ENCODE measurements at places on chromosomes 6 and 20.

- no peak for DNase-seq
Observed at GRCh38 chr20:62040381-62040922, 25.2 kb downstream of the TAF4 start.

DNA sequence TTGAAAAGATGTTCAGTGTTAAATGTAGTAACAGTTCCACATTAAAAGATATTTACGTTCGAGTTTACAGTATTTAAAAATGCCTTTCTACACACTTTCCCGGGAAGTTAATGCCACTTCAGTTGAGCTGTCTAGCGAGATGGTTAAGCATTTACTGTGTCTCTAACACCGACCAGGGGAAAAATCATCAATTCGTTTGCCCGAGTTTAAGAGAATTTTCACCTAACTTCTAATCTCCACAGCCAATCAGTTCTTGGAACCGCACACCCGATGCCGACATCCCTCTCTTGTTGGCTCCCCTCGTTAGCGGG lies 58.2 kb downstream of the FAM217A start:
- DNase-seq: no peak

- no peak for DNase-seq
Observed at GRCh38 chr6:111339294-111339693, 143.7 kb downstream of the REV3L start.

DNA sequence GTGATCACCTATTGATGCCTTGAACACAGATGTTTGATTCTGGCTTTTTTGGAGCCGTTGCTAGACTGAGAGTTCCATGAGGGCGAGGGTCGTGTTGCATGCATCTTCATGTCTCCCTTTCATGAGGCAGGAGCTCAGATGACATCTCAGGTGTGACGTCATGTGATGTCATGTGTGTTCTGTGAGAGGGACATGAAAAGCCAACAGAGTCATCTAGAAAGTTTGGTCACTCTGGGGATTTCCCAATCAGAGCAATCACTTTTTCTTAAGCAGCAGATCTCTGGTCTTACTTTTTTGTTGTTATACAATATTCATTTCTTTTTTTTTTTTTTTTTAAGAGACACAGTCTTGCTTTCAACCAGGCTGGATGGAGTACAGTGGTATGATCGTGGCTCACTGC lies 411.8 kb downstream of the PREX1 start:
- no peak for DNase-seq

DNA sequence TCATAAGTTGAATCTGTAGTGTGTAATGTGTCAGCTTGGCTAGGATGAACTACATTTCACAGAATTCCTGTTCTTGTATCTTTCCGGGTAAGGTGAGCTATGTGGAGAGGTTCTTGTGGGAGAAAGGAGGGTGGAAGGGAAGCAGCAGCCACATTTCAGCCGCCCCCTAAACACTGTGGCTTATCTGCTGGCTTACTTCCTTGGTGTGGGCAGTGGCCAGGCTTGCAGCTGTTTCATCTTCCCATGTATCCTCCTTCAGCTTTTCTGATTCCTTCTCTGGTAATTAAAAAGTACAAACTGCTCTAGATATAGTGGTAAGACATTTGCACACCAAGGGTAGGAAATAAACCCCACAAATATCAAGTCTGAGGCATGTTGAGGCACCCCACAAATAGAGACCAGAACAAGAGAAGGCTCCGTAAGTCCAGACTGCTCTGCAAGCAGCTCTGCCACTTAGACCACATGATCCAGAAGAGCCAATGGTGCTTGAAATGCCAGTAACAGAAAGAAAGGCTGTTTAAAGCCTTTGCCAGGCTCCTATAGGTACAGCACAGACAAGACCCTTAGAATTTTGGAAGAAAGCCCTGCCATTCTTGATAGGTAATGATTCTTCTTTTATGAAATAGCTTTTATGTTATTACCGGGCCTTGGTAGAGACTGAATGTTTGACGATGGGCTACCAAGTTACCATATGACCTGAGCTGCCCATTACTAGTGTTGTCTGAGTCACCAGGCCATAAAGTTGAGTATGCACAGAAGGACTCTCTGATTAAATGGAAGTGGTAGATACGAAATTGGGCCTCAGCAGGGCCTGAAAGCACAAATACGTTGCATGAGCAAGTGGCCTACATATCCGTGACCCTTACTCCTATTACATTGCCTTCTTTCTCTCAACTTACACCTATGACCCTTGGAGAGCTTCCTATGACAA lies 215.0 kb upstream of the SGK1 start:
- no peak for DNase-seq

DNA sequence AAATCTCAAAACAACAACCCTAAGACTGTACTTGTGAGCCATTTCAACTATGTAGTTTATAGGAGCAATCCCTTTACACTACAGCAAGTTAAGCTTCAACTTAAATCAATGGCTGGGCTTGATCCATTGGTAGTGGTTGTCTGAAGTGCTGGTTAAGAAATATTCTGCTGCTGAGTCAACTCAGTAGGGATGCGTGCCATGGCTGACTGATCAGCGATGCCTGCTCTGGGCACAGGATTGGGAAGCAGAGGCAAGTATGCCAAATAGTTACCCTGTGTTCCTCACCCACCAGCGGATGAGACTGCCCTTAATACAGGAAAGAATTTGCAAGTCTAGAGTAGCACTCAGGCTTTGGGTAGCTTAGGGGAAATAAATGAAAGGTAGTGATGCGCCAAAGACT lies 41.5 kb downstream of the GCM1 start:
- no peak for DNase-seq

GRCh38 chr6:90156861-90157260 lies 139.8 kb downstream of the BACH2 start:
- DNase-seq: peak; percentile 58

DNA sequence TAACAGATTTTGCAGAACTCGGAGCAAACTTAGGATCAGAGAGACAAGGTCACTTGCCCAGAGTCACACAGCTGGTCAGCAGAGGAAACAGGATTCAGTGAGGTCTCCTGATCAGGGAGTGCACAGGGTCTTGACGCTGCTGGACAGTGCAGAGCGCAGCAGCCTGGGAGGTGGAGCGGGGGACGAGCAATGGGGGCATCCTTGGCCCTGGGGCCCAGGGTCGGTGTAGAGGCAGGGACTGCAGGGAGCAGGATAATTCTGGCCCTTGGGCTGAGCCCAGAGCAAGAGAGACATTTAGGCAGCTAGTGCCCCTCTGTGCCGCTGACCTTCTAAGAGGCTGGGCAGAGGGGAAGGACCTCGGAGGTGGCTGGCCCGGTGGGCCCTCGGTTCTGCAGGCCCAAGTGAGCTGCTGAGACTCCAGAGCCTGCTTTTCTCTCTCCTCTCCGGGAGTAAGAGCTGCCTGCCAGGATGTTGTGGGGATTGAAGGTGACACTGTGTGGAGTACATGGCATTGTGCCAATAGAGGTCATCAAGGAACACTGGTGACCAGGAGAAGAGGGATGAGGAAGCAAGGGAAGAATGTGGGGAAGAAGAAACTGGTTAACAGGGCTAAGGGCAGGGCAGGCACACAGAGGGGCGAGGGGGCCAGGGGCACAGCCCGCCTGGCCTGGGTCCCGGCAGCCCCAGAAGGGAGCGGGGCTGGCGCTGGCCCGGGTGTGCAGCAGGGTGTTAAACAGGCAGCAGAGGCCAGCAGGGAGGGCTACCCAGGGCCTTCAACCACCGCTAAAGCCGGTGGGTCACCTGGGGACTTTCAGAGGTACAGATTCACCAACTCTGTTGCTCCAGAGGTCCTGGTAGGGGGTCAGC lies 122.0 kb downstream of the AGPAT4 start:
- no peak for DNase-seq

DNA sequence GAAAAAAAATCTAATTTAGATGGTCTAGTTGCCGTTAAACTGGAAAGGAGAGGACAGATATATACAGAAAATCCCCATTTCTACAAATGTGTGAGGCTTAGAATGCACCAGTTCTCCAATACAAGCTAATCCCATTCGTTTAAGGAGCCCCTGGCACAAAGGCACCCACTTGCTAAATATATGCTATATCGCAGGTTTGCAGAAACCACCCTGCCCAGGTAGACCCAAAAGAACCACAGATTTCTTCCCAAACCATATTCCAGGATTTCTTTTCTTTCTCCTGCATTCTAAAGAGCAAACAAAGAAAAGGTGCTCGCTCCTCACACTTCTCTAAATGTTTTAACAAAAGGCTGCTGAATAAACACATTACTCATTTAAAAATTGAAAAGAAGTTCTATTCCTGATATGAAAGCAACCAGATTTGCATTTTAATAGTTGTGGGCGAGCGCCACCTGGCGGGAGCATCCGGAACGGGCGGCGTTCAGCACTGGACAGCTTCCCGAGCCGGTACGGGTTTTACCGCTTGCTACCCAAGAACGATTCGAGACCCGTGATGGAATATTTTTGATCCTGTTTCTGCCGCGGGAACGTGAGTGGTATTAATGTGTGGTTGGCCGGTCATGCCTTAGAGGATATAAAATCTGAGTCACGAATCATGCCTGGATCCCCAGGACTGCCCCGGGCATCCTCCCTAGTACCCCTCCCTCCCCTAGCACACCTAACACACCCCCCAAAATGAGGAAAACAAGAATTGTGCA lies 2.1 kb downstream of the PTPRT start:
- peak; percentile 46 for DNase-seq

DNA sequence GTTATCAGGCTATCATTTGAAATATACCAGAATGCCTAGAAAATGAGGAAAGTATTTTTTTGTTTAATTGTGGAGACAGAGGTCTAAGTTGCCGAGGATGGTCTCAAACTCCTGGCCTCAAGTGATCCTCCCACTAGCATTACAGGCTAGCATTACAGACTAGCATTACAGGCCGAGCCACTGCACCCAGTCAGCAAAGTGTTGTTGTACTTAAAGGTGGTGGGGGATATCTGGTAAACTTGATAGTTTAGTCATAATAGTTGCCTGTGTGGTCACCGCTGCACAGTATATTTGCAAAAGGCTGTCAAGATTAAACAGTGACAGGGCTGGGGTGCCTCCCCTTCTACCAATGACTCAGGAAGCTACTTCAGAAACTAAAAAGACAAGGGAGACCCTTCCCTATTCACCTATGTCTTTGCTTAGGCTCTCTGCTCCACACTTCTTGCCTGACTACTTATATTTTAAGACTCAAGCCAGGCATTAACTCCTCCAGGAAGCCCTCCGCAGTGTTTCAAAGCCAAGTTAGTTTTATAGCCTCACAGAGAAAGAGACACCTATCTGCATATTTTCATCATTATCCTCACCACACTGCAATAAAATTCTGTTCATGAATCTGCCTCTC lies 3.1 kb upstream of the AKIRIN2 start:
- no peak for DNase-seq

DNA sequence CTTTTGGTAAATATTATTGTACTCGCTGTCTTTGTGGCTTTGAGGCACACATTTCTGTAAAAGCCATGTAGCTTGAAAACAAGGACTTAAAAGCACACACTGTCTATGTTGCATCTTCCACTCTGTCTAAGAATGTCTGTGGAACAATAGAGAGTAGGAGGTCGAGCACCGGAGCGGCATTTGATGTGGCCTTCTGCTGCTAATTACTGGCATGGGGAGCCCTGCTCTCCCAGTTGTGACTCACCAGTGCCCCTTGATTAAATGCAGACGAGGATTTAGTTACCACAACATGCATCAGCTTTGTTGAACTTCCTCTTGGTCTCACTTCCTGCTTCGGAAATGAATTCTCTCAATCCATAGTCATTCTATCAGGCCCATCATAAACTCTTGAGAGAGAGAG lies 680.7 kb upstream of the SLC35B3 start:
- no peak for DNase-seq

GRCh38 chr20:37223053-37223452 lies 38.6 kb downstream of the GHRH start:
- peak; percentile 8 for DNase-seq

- DNase-seq: no peak
Observed at GRCh38 chr20:50995506-50995905, 27.4 kb downstream of the KCNG1 start.

- no peak for DNase-seq
Observed at GRCh38 chr6:99993533-99994251, at the start of gene MCHR2. Gene MCHR2 (minus strand): TSS chr6:99994223. CDS start chr6:99956147, 38,076 bp downstream.

- DNase-seq: no peak
Observed at GRCh38 chr6:50381099-50381415, 331.3 kb upstream of the DEFB112 start.

GRCh38 chr6:73832313-73832712 lies 136.3 kb downstream of the CD109 start:
- no peak for DNase-seq

DNA sequence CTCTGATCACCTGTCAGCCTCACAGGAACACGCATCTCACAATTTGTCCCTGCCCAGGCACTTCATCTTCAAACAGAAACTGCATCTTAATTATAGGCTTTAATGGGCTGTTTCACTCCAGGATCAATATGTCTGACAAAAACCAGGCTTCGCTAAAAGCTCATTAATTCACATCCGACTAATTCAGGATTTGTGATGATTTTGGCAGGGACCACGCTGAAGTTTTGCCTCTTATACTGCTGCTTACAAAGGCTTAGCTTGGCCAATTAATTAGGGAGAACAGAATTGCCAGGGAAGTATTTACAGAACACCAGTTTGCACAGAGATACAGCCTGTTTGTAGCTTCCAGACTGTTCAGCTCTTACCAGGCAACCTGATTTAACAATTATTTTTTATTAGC lies 541.0 kb upstream of the SPTLC3 start:
- DNase-seq: no peak

GRCh38 chr6:105099371-105099770 lies 80.4 kb downstream of the POPDC3 start:
- no peak for DNase-seq

DNA sequence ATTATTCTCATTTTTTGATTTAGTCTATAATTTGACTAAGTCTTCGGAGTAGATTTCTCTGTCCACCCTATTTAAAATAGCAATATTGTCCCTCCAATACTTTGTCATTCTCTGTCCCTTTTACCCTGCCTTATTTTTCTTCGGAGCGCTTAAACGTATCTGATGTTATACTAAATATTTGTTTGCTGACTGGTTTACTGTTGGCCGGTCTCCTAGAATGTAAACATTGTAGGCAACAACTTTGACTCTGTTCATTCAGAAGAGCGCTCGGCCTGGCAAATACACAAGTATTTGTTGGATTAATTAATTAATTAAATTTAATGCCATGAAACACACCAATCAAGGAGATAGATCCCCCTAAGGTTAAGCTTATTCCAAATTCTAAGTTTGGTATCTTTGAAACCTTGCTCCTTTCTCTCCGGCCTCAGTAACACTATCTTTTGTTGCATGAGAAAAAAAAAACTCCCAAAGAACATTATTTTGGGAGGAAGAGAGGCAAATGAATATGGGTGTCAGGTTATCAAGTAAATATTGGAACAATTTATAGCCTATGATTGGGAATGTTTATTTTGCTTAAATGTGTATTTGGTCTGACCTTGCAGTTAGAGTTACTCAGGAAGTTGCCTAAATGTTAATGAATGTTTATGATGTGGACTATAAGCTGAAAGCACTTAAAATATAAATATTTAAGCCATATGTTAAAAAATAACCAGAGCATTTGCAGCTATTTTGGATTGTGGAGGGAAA lies 231.1 kb downstream of the SOX4 start:
- no peak for DNase-seq

DNA sequence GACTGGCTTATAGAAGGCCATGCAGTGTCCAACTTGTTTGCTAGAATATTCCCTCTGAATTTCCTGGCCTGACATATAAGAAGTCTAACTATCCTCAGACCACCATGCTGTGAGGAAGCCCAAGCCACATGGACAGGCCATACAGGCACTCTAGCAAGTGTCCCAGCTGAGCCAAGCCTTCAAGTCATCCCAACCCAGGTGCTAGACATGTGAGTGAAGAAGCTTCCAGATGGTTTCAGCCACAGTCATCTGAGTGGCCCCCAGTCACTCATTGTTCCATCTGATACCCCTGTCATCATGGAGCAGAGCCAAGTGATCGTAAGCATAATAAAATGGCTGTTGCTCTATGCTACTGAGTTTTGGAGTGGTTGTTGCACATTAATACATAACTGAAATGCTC lies 46.0 kb upstream of the INSM1 start:
- no peak for DNase-seq

- peak; percentile 42 for DNase-seq
Observed at GRCh38 chr6:53793318-53794136, 1.3 kb upstream of the LRRC1 start.
